ENCODE measurements at places on chromosomes 3 and 15. TPM values are rescaled to one million over a fixed set of nuclear protein-coding genes. Genes with fewer than 3 reads are reported as not detected.

DNA sequence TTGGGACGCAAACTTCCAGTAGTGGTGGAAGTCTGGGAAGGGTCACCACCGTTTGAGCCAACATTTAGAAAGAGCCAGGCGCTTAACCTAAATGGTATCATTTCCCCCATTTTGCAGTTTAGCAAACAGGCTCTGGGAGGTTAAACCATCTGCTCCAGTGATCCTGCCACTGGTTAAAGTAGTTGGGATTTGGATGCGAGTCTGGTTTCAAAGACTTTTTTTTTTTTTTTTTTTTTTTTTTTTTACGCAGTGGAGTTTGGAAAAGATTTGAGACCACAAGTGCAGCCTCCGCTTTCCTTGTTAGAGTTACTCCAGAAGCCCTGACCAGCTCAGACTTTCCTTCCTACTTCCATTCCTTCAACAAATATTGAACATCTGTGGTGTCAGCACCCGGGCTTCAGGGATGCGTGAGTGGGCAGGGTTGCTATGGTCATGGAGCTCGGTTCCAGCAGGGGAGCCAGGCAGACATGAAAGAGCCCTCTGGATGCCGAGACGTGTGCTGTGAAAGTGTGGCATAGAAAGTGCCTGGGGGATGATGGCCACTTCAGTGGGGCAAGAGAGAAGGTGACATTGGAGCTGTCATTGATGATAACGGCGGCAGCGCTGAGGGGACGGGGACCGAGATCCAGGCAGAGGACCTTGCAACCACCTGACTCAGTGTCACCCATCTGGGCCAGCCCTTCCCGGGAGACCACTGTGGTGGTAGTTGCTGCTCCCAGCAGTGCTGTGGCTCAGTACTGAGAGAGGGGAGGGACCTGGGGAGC lies 1.1 kb upstream of the RNU6-1 start:
- DNase-seq, result peak; percentile 89

- DNase-seq, result peak; percentile 56
These were observed 67.8 kb downstream of the ITGA11 start for GRCh38 chr15:68364028-68364659.

DNA sequence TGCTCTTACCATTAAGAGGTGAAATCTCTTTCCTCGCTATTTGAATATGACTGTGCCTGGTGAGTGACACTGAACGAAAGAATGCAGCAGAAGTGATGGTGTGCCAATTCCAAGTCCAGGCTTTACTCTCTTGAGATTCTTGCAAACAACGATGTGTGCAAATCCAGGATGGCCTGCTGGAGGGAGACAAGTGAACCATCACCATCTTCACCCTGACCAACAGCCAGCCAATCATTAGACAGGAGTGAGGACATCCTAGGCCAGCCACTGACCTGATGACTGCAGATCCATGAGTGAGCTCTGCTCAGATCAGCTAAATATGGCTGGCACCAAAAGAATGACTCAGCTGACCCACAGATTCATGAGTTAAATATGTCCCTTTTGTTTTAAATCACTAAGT lies 878.0 kb downstream of the PDCD6IP start:
- DNase-seq, result peak; percentile 8

DNA sequence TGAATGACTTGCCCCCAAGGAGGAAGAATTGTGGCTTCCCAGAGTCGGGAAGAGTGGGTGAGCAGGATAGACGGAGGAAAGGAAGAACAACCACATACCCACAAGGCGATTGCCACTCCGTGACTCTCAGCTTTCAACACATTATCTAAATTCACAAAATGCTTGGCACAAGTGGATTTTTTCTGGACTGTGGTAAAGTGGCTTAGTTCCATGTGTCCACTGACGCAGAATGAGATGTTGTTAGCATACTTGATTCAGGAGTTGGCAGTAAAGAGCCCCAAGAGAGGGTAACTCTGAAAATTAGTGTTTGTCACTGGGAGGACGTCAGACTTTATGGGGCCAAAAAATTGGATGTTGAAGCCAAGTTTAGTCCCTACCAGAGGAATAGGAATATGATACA lies 198.8 kb upstream of the CTNNB1 start:
- DNase-seq, result peak; percentile 58

DNA sequence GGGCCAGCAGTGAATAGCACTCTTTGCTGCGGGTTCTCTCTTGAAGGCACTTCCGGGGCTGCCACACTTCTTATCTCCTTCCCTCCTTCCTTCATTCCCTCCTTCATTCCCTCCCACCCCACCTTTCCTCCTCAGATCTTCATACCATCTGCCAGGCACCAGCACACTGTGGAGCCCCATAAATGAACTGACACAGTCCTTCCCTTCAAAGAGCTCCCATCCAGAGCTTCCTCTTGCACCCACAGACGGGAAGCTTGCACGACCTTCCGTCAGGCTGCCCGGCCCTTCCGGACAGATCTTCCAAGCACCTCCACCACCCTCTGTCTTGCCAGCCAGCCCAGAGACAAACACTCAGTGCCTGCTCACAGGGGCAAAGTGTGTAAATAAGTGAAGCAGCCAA lies 65.4 kb upstream of the HERC1 start:
- no peak for DNase-seq

- DNase-seq, result no peak
These were observed 28.8 kb downstream of the GOLIM4 start for GRCh38 chr3:168066882-168067281.

DNA sequence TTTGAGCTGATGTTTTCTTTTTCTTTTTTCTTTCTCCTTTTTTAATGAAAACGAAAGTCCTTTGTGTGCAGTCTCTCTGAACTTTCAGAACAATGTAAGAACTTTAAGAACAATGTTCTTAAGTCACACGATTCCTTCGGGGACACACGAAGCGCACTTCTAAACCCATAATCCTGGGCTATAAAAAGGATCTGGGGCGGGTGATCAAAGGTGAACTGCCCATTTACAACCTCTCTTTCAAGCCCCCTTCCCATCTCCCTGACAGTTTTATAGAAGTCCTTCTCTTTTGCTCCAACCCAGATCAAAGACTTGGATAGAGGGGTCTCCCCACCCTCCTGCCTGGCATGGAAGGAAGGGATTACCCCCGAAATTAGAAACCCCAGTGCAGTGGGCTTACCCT lies 126.8 kb downstream of the BDH1 start:
- no peak for DNase-seq

DNA sequence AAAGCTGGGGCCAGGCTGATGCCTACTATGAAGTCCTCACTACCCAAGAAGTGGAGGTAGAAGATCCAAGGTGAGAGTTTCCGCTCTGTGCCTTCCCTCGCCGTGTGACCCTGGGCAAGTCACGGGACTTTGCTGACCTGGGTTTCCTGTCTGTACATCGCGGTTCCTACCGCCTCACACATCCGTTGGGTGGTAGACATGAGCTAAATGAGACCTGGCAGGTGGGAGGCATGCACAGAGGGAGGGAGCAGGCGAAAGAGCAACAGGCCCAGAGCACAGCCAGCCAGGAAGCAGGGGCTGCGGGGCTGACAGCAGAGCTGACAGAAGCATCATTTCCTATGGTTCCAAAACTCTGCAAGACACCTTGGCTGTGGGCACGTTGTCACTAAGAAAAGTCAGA lies 157.3 kb upstream of the BHLHE40 start:
- DNase-seq, result no peak

Gene RLBP1
- not detected for polyA plus RNA-seq

GRCh38 chr3:48301800-48302166 lies 31.7 kb downstream of the SPINK8 start:
- peak; percentile 72 for DNase-seq

Gene TOPBP1
- polyA plus RNA-seq, result 9.4 TPM

Gene CPNE9
- not detected for polyA plus RNA-seq

Gene TNFAIP8L3
- polyA plus RNA-seq, result 2.0 TPM

Gene PAQR5
- 5.5 TPM for polyA plus RNA-seq

Gene DISP2
- polyA plus RNA-seq, result 0.51 TPM
